Astrocyte of the cerebellum (primary cell): ENCODE measurements at places on chromosomes 6 and 20.

- no peak for DNase-seq
Measured at GRCh38 chr6:11730641-11731040, 48.0 kb downstream of the ADTRP start.

GRCh38 chr20:39813190-39813829 lies 851.2 kb downstream of the DHX35 start:
- DNase-seq, result no peak

- DNase-seq, result peak; percentile 34
Measured at GRCh38 chr20:50724851-50725723, 6.3 kb upstream of the PARD6B start.

GRCh38 chr6:132270726-132271402 lies 130.4 kb downstream of the MOXD1 start:
- no peak for DNase-seq

GRCh38 chr6:87995461-87995860 lies 52.2 kb upstream of the SPACA1 start:
- DNase-seq, result no peak

- no peak for DNase-seq
Measured at GRCh38 chr6:44668976-44669934, 281.7 kb downstream of the CDC5L start.

- peak; percentile 20 for DNase-seq
Measured at GRCh38 chr6:81241126-81242041, 511.1 kb downstream of the TENT5A start.

DNA sequence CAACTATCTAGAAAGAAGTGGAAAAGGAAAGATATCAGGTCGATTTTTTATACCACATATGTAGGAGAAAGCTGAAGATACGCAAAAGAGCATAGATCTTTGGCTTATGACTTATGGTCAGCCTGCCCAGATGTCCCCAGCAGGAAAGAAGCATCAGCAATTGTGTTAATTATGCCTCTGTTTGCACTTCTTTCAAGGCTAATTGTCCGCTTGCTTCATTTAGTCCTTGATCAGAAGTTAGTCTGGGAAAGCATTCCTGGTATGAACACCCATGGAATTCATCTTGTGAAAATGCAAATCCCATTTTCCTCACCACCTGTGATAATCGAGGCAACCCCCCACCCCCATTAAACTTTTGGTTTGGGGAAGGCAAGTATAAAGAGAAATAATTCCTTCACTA lies 62.8 kb downstream of the ATP9A start:
- DNase-seq, result no peak

GRCh38 chr6:5706124-5707033 lies 300.3 kb downstream of the NRN1 start:
- no peak for DNase-seq

- DNase-seq, result no peak
Measured at GRCh38 chr6:139955366-139956155, 581.1 kb upstream of the CITED2 start.

- no peak for DNase-seq
Measured at GRCh38 chr20:15772826-15773225, 800.4 kb downstream of the KIF16B start.
